Right lung (tissue), 10 donors: ENCODE measurements at places on chromosomes 1 and 21.

DNA sequence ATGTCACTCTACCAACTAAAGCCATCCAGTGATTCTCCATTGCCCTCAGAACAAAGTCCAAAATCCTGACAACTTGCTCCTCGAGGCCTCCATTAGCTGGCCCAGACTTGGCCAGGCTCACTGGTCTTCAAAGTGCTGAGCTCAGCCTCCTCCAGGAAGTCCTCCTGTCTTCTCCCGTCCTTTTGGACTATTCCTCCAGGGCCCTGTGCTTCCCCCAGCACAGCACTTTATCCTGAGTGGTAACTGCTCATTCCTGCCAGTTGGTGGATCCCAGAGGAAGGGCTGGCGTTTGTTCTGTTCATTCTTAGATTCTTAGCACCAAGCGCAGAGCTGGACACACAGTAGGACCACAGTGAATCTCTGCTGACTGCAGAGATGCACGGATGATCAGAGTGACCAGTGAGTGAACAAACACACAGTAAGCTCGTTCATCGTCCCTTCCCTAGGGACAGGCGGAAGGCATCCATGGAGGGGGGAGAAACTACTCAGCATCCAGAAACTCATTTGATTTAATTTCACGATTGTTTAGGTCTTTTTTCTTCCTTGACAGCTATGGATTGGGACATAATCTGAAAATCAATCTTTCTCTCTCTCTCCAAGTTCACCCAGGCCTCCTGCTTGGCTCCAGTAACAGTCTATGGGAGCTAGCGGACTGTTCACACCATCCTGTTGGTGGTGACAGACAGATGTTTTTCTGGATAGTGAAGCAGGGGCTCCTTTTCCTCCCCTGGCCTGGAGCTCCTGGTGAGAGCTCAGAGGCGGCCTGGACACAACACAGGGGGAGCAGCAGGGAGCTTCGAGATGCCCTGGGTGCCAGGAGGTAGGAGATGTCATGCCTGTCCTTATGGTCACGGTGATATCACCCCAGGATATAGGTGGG lies 180.2 kb downstream of the PTPRU start:
- no peak for DNase-seq

DNA sequence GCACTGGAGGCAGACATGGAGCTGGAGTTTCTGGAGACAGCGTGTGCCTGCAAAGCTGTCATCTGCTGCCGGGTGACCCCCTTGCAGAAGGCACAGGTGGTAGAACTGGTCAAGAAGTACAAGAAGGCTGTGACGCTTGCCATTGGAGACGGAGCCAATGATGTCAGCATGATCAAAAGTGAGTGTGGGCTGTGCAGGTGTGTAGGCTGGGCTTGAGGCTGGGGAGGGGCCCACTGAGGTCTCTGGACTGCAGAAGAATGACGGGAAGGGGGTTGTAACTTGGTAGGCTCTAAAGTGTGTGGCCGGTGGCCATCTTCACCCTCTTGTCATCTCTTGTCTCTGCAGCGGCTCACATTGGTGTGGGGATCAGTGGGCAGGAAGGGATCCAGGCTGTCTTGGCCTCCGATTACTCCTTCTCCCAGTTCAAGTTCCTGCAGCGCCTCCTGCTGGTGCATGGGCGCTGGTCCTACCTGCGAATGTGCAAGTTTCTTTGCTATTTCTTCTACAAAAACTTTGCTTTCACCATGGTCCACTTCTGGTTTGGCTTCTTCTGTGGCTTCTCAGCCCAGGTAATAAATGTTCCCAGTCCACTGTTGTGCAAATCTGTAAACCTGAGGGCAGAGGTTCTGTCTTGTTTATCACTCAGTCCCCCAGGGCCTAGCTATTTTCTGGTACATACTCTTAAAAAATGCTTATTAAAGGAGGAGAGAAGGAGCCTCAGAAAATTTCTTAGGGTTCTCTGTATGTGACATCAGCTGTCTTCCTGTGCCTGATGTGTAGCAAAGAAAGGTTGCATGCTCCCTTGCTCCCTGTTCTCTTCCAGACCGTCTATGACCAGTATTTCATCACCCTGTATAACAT lies 19.9 kb downstream of the ATP8B2 start:
- DNase-seq: no peak

GRCh38 chr1:17053086-17053684 lies 647 bp downstream of the SDHB start:
- DNase-seq: no peak

DNA sequence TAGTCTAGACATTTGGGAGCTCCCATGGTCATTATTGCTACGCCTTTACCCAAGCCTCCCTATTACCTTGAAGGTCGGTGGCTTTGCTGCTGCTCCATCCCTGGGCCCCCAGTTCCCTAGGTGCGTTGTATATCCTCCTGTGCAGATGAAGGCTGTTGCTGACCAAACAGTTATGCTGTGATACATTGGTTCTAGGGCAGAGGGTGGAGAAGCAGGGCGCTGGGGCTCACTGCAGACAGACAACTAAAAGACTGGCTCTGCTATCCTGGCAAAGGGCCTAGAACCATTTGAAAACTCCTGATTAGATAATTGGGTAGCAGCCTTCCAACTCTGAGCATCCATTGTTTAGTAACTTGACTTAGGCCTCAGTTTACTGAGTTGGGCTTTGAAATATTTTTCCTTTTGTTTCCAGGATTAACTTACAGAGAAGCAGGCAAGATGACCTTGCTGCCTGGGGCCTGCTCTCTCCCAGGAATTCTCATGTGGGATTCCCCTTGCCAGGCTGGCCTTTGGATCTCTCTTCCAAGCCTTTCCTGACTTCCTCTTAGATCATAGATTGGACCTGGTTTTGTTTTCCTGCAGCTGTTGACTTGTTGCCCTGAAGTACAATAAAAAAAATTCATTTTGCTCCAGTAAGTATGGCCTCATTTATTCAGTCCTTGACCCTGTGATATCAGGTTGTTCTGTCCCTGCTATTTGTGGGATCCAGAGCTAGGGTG lies 15.5 kb downstream of the CHI3L2 start:
- DNase-seq: no peak

GRCh38 chr1:200794506-200795065 lies 55.9 kb downstream of the CAMSAP2 start:
- DNase-seq: no peak

GRCh38 chr1:104402178-104402577 lies 652.5 kb downstream of the AMY1C start:
- DNase-seq: no peak

DNA sequence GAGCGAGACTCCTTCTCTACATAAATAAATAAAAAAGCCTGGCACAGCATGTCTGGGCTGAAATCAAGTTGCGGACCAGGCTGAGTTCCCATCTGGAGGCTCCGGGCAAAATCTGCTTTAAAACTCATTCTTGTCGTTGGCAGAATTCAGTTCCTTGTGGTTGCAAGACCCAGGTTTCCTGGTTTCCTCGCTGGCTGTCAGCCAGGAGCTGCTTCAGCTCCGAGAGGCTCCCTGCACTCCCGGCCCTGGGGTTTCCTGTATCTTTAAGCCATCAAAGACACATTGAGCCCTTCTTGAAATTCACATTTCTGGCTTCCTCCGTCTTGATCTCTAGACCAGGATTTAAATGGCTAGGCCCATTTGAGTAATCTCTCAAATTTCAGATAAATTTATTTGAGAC lies 20.6 kb upstream of the SCCPDH start:
- no peak for DNase-seq

DNA sequence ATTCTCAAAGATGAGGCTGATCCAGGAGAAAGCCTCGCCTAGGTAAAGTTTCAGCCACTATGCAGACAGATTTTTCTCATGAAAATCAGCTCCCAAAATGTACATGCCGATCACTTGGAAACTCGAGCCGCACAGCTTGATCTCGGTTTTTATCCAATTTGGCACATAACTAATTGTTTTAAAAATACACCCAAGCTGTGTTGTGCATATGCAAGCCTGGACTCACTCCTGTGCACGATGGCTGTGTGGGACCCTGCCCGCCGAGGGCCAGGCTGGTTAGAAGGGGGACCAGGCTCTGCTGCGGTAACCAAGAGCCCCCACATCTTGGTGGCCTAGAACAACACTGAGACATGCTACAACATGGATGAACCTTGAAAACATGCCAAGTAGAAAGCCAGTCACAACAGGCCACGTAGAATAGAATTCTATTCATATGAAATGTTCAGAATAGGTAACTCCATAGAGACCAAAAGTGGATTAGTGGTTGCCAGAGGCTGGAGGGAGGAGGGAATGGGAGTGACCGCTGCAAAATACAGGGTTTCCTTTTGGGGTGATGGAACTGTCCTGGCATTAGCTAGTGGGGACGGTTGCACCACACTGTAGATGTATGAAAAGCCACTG lies 16.1 kb upstream of the LDLRAP1 start:
- DNase-seq: no peak

DNA sequence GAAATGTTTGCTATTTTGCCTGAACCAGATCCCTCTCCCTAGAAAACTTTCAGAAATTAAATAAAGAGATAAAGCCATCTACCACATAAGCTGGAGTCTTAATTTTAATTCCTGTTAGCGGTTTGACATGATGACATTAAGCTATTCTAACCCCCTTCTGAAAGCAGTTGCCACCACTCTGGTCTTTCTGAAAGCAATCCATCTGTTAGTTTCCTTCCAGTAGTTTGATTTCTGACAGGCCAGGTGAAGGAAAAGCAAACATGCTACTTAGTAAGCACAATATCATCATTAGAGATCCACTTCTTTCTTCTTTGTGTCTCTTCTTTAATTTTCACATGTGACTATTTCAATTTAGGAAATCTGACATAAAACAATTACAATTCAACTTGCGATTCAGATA lies 39.9 kb downstream of the RGL1 start:
- no peak for DNase-seq

GRCh38 chr1:109307274-109308021 lies 637 bp upstream of the MYBPHL start:
- DNase-seq: no peak

- DNase-seq: no peak
Observed at GRCh38 chr1:56472860-56473259, 106.5 kb downstream of the PLPP3 start.

DNA sequence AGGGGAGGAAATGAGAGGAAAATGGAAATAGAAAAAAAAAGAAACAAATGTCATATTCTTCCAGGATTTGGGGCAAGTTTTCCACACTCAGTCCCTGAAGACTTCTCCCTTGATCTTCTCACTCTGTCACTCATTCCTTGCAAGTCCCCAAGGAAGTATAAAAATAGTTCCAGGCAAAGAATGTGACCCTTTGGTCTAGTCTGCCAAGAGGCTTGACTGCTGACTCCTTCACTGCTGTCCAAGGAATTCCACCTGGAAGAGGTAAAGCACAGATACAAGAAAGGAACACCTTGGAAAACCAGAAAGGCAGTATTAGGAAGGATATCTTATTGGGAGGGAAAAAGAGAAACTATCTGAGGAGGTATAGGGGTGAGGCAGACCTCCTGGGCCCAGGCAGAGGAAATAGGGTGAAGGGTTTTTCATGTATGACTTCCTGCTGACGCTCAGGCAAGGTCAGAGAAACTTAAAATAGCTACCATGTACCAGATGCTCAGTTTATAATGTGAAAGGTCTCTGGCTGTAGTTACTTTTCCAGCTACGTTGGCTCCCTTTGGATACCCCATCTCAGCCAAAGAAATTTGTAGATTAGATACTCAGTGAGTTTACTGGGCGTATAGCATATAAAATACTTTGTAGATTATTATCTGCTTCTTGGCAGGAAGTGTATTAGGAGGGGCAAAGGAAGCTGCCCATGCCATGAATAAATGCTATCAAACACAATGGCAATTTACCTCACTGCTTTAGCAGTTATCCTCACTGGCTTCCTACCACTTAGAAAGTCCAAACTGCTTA lies 2.0 kb upstream of the GJA5 start:
- DNase-seq: no peak

GRCh38 chr1:235375919-235376605 lies 8.8 kb downstream of the TBCE start:
- DNase-seq: no peak

DNA sequence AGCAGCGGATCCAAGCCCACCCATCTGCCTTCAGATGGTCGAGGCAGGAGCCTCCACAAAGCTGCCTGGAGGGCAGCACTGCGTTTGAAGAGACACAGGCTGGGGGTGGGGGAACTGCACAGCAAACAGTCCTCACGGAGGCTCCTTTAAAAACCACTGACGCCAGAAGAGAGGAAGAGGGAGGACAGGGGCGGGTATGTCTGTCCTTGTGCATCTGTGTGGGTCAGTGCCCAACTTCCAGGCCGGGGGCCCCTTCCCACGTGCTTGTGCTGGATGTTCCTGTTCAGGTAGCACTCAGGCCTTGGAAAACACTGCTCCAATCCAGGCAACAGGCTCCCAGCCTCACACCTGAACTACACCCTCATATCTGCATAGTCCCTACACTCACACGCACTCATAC lies 7.7 kb downstream of the AHDC1 start:
- no peak for DNase-seq

- peak; percentile 77 for DNase-seq
Observed at GRCh38 chr21:31866077-31866511, 6.7 kb upstream of the HUNK start.

GRCh38 chr21:34892209-34892608 lies 156.9 kb downstream of the RUNX1 start:
- no peak for DNase-seq

GRCh38 chr1:101241485-101242225 lies 4.8 kb downstream of the S1PR1 start:
- DNase-seq: no peak

DNA sequence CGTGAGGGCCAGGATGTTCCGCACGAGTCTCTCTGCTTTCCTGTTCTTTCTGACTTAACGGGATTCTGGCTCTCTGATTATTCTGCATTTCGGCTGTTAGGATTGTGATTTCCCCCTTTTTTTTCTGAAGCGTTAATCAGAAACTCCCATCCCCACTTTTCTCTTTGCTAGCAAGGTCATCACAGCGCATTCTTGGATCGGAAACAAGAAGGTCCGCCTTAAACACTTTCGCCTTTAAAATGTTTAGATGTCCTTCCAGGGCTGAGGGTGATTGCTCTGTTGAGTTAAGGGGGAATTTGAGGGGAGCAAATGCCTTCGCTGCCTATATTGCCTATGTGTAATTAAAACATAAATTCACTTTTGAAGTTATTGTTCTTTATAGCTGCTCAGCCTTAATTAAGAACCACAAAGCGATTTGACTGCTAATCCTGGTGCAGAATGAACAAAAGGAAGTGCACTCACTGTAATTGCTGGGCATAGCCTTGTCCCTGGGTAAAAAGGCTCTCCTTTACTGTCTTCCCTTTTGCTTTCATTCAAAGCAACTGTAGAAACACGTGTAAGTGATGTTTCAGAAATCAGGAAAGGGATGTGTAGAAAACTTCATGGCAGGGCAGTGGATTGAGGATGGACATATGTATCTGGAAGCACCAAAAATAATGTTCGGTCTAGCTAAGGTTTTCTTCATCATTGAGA lies 1.2 kb downstream of the LAMC1 start:
- DNase-seq: peak; percentile 33

GRCh38 chr1:34488080-34488708 lies 266.7 kb upstream of the GJB5 start:
- DNase-seq: no peak

DNA sequence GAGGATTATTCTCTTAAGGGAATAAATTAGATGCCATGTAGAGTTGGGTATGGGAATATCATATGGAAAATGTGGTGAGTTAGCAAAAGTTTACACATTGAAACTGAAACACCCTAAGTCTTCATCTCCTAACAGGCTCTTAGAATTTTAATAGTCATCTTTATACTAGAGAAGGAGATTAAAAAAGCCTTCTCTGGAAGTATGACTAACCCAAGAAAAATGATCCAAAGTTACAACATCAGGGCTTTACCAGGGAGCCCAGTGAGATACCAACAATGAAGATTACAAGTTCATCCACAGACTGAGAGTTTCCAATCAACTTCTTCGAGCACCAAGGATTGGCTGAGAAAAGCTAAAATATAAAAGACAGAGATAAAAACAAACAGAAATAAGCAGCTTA lies 70.0 kb upstream of the KIAA0040 start:
- DNase-seq: no peak
